ENCODE measurements at places on chromosomes 4 and X.

DNA sequence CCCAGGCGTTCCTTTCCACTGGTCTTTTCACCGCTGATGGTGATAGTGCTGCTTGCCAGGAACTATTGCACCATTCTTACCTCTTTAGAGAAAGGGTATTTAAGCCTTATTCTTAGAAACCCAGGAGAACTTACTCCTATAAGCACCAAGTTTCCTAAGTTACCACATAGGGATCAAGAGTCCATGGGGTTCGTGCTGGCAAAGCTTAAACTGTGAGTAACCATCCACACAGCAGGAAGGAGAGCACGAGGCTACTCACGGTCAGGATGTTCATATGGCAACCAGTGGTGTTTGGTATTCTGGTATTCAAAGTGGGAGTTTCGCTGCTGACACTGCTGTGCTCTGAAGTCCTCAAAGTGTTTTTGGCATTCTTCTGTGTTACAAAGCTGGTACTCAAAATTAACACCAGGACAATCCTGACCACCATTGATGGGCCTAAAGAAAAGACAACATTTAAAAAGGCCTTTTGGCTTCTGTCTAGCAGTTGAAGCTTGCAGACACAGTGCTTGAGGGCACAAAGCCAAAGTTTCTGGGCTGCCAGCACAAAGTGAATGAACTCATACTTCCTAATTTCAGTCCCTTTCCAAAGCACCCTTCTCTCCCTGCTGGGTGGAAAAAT lies 256.9 kb downstream of the ADAMTS3 start:
- H3K27ac ChIP-seq: peak overlapping the region; percentile 45
- no peaks in the 10 kb centered on the region for H3K27me3 ChIP-seq
- peaks cover 26% of the 10 kb centered on the region for H3K4me1 ChIP-seq
- peak; percentile 59 for DNase-seq
- H3K36me3 ChIP-seq: no peaks in the 10 kb centered on the region
- H3K4me3 ChIP-seq: no peak overlapping the region

GRCh38 chr4:155444721-155445120 lies 68.0 kb upstream of the MAP9 start:
- no peaks in the 10 kb centered on the region for H3K4me1 ChIP-seq
- H3K36me3 ChIP-seq: no peaks in the 10 kb centered on the region
- H3K27me3 ChIP-seq: no peaks in the 10 kb centered on the region
- no peak for DNase-seq

DNA sequence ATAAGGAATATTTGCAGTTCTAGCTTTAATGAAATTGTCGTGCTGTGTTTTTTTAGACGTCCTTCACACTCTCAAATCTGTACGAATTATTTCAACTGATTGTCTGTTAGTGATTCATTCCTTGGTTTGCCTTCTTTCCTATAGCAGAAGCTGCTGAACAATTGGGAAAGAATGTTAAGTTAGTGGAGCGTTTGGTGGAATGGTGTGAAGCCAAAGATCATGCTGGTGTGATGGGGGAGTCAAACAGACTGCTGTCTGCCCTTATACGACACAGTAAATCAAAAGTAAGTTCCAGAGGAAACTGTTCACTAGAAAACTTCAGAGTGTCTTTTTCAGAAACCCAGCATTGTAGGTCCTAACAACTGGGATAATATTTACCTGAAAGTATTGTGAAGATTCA lies 159.9 kb downstream of the RAP1GDS1 start:
- no peak overlapping the region for H3K27ac ChIP-seq
- H3K27me3 ChIP-seq: no peaks in the 10 kb centered on the region
- no peak for DNase-seq
- peaks cover 37% of the 10 kb centered on the region for H3K36me3 ChIP-seq
- H3K4me3 ChIP-seq: no peak overlapping the region

DNA sequence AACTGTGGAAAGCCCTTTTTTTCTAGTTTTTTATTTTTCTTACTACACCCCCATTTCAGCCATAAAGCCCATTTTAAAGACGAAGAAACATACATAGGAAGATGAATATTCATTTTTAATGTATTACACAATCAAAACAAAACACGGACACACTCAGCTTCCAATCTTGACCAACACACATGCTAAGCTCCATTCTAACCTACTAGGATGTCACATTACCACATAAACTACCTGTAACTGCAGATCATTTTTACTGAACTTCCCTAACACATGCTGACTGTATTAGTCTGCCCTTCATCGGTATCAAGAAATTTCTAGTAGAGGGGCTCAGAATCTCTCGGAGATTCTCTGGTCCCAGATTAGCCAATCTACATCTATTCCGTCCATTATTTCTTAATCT lies 1.8 kb downstream of the CCNI start:
- H3K4me1 ChIP-seq: peaks cover 73% of the 10 kb centered on the region
- no peaks in the 10 kb centered on the region for H3K36me3 ChIP-seq
- DNase-seq: no peak
- peak overlapping the region; percentile 82 for H3K4me3 ChIP-seq
